ENCODE measurements at places on chromosomes 4 and X.

DNA sequence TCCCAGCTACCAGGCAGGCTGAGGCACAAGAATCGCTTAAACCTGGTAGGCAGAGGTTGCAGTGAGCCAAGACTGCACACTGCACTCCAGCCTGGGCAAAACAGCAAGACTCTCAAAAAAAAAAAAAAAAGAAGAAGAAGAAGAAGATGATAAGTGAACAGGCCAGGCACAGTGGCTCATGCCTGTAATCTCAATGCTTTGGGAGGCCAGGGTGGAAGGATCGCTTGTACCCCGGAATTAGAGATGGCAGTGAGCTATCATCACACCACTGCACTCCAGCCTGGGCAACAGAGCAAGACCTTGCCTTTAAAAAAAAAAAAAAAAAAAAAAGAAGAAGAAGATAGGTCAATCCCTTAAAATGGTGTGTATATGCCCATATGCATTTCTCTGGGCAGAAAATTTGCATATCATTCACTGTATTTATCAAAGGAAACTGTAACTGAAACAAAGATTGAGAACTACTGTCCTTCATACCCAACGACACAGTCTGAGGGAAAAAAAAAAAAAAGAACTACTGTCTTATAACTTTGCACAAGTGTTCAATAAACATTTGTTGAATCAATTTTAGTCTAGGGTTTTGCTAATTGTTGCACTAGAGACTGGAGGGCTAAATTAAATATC lies 2.3 kb downstream of the RFC1 start:
- DNase-seq = no peak

DNA sequence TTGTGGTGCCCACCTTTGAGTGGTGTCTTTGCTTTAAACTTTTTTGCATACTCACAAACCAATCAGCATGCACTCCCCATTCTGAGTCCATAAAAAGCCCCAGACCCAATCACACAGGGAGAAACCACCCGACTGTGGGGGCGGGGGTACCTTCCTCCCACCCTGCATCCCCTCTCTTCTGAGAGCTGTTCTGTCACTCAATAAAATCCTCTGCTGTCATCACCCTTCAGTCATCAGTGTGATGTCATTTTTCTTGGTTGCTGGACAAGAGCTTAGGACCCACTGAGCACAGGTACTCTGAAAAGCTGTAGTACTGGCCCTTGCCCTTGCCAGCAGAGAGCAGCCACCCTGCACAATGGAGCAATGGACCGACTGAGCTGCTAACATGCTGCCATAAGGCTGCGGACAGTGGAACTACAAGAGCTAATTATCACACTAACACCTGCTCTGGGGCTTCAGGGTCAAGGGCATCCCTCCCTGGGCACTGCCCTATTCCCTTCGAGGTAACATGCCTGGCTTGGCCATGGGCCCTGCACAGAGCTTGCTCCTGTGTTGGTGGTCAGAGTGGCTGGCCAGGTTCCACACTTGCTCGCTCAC lies 62.9 kb upstream of the PGRMC2 start:
- DNase-seq = no peak

- no peak for DNase-seq
Observed at GRCh38 chrX:2487366-2487765, 13.4 kb downstream of the DHRSX start.

DNA sequence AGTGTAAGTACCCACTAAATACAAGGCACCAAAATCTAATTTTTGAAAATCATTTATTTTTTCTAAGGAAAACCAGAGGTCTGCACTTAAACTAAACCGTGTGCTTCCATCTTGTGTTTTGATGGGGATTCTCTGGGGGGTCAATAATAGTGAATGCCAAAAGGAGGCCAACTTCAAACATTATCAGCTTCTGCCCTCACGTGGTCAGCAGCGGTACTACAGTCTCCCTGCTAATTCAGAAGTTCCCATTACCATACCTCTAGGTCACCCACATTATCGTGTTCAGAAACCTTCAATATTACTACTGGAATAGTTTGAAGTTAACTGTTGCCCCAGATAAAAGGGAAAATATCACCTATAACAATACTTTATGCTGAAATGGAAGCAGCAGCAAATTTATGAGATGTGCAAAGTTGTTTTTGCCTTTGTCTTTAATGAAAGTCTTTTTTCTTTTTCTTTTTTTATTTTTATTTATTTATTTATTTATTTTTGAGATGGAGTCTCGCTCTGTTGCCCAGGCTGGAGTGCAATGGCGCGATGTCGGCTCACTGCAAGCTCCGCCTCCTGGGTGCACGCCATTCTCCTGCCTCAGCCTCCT lies 17.3 kb downstream of the CTPS2 start:
- DNase-seq = no peak

DNA sequence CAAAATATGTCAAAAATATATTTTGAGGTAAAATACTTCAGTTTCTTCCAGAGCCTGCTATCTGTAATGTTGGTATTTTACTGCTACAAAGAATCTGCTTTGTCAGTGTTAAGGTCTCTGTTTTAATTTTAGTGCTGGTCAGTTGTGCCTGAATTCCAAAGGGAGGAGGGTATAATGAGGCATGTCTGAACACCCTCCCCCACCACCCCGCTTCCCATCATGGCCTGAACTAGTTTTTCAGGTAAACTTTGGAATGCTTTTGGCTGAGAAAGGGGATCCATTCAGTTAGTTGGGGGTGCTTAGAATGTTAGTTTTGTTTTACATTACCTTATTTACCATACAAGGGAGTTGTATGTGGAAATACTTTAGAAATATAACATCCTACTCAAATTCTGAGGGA lies 158.5 kb downstream of the MID1IP1 start:
- DNase-seq = no peak

- no peak for DNase-seq
Observed at GRCh38 chr4:6769233-6769988, 13.1 kb upstream of the KIAA0232 start.

DNA sequence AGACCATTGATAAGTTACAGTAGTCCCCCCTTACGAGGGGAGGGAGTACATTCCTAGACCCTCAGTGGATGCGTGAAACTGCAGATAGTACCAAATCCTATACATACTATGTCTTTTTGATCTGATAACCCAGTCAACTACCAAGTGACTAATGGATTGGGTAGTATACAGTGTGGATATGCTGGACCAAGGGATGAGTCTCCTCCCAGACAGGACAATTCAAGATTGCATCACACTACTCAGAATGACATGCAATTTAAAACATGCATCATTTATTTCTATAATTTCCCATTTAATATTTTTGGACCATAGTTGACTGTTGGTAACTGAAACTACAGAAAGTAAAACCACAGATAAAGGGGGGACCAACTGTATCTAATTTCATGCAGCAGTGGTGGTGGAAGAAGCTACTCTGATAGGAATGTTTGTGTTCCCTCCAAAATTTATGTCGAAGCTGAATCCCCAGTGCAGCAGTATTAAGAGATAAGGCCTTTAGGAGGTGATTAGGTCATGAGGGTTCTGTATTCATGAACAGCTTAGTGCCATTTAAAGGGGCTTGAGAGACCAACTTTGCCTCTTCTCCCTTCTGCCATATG lies 11.9 kb downstream of the HADH start:
- DNase-seq = no peak

GRCh38 chr4:15651676-15652075 lies 3.5 kb downstream of the FBXL5 start:
- no peak for DNase-seq

GRCh38 chr4:2322841-2323240 lies 60.9 kb upstream of the MXD4 start:
- DNase-seq = no peak

DNA sequence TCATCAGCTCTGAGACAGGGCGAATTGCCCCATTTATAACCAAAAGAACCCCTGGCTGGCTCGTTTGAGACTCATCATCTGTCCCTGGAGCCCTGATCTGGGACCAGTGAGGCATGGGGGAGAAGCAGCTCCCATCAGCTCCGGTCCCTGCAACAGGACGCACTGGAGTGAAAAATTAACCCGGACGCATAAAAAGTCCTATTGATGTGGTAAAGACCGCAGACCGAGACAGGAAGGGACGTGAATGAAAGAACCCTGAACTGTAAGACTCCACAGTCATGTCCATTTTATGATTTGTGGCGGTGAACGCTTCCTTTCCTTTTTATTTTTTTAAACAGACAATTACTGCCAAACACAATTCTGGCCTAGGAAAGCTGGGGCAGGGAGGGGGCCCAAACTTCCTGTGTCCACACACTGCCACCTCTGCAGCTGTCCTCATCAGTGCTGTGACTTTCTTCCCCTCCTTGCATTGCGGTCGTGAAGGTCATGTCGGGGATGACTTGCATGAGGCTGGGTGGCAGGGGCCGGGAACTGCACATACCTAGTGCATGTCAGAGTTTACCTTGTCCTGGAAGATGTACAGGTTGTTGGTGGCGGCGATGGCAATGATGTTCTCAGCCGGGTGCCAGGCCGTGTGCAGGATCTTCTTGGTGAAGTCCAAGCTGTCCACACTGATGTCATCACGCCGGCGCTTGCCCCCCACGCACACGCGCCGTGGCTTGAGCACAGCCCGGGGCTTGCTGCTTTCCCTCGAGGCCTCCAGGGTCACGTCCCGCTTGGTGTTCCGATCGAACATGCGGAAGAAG lies 53.3 kb downstream of the WFS1 start:
- DNase-seq = no peak

DNA sequence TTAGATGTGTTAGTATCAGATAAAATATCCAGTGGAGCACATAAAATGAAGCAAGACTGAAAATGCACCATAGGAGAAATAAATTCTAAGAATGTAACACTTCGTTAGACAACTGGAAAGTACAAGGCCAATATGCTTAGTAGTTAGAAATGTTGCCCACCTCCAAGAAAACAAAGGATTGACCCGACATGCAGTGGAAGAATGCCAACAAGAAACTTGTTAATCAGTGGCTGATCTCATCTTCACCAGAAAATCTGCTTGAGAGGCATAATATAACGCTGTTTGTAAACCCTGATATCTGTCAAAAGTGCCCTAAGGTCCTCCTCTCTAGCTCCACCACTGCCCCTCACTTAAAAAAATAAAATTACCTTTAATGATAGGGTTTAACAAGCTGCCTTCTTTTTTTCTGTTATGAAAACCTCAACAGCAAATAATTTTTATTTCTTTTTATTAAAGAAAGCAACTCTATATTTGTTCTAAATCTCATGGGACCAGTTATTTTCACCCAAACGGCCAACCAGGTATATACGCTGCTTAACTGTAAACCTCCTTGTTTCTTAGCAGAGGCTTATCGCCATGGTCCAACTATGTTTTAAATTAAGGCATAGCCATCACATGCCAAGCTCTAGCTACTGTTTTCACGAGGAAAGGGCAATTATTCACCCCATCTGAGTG lies 1.8 kb downstream of the RASGEF1B start:
- DNase-seq = no peak

GRCh38 chr4:45155081-45155777 lies 428.9 kb upstream of the GNPDA2 start:
- DNase-seq = no peak

- DNase-seq = no peak
Observed at GRCh38 chrX:71000139-71000538, 68.0 kb downstream of the SNX12 start.

DNA sequence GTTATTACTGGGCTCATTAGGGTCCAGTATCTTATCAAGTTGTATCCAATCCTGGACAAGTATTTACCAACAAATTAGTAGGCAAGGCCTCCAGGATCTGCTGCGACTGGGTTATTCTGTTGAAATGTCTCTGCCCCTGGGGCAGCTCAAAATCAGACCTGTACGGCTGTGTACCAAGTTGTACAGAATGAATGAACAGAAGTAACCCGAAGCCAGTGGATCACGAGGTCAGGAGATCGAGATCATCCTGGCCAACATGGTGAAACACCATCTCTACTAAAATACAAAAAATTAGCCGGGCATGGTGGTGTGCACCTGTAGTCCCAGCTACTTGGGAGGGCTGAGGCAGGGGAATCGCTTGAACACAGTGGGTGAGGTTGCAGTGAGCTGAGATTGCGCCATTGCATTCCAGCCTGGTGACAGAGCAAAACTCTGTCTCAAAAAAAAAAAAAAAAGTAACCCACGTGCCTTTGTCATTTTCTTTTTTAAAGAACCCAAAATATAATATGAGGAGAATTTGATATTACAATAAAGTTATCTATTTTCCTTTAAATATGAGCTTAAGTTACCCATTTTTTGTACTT lies 127.3 kb downstream of the CBR4 start:
- DNase-seq = no peak

DNA sequence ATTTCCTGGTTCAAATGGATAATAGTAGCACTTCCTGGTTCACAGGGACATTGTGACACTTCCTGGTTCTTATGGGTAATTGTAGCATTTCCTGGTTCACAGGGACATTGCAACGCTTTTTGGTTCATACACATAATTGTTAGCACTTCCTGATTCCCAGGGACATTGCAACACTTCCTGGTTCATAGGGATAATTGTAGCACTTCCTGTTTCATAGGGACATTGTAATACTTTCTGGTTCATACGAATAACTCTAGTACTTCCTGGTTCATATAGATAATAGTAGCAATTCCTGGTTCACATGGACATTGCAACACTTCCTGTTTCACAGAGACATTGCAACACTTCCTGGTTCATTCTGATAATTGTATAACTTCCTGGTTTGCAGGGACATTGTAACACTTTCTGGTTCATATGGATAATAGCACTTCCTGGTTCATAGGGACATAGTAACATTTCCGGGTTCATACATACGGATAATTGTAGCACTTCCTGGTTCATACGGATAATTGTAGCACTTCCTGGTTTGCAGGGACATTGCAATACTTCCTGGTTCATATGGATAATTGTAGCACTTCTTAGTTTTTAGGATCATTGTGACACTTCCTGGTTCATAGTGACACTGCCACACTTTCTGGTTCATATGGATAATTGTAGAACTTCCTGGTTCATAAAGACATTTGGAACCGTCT lies 61.6 kb upstream of the CD99 start:
- no peak for DNase-seq

- DNase-seq = no peak
Observed at GRCh38 chrX:154381271-154381670, 2.2 kb downstream of the EMD start.

GRCh38 chr4:28225050-28225449 lies 1364.4 kb downstream of the STIM2 start:
- no peak for DNase-seq

GRCh38 chrX:48611703-48612102 lies 14.4 kb downstream of the WDR13 start:
- DNase-seq = no peak

DNA sequence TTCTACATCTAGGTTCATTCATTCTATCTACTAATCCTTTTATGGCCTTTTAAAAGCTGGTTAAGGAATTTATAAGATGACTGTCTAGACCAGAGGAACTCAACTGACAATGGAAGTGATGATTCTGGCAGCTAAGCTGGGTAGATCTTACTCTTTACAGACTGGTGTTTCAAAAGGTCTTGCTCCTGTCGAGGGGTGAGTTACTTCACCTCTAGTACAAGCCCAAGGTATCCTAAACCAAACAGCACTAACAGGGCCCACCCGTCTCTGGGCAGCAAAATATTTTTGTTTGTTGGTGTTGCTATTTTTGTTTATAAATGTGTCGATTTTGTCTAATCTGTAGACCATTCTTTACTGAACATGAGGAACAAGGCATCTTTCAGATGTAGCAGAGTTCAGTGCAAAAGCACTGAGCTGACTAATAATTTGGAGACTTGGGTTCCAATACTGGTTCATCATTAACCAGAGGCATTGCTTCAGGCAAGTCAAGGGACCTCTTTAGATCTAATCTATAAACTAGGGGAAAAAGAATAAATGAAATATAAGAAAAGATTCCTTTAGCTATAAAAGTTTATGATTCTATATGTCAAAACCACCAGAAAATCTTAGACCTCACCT lies 90.3 kb upstream of the FRG1 start:
- no peak for DNase-seq

All from HuH-7.5 (cell line).